ENCODE measurements at places on chromosomes 5 and 9.
A peak's percentile ranks its signal among the peaks of the same experiment; 100 is the strongest.

GRCh38 chr5:55623789-55624188 is 88.3 kb downstream of the SLC38A9 start:
- no peak for DNase-seq

DNA sequence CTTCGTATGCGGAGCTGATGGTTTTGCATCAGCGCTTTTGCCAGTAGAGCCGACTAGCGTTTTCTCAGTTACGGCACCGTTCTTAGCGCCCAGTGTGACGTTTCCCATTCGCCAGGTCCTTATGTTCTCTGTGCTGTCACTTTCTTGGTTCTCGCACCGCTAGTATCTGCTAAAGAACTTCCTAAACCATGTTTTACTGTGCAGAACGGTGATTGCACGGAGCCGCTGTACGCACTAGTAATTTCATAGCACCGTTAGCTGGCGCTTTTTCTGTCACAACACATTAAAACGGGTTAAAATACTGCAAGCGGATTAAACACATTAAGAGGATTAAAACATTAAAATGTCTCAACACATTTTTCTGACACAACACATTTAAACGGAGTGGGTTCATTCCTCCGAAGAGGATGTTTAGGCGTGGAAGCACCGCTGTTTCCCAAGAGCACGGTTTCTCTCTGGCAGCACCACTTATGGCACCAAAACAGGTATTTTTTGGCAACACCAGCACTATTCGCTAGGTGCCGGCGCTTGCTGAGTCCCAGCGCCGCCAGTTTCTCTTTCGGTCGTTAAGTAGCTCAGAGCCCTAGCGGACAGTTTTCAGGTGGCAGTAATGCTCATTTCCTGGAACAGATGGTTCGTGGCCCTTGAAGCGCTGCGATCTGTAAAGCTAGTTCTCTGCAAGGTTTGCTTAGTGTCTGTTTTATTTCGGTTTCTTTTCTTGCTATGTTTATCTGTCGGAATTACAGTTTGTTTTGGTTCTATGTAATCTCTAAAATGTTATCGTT is 20.3 kb downstream of the ANXA2R start:
- no peak for DNase-seq

DNA sequence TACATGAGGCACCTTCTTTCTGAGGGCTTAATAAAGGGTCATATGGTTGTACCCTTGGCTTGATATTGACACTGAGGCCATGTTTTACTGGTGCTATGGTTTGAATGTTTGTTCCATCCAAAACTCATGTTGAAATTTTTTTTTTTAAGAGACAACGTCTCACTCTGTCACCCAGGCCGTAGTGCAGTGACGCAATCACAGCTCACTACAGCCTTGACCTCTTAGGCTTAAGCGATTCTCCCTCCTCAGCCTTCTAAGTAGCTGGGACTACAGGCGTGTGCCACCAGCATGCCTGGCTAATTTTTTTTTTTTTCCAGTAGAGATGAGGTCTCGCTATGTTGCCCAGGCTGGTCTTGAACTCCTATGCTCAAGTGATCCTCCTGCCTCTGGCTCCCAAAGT is 20.9 kb downstream of the FAM151B start:
- DNase-seq, result no peak

DNA sequence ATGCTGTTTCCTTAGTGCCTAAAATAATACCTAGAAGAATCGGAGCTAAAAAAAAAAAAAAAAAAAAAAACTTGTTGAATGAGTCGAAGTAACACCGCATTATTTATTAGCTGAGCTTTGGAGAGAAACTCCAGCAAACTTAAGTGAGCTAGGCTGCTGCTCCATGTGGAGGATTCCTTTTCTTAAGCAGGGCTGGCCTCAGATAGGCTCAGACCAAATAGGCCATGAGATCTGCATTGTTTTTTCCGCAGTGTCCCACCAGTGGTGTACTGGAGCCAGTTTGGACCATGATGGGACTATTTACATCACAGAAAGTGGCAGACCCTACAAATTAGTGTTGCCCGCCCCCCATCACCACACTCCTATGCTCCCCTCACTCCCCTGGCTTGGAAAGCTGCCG is 341.4 kb downstream of the DTWD2 start:
- DNase-seq, result no peak

DNA sequence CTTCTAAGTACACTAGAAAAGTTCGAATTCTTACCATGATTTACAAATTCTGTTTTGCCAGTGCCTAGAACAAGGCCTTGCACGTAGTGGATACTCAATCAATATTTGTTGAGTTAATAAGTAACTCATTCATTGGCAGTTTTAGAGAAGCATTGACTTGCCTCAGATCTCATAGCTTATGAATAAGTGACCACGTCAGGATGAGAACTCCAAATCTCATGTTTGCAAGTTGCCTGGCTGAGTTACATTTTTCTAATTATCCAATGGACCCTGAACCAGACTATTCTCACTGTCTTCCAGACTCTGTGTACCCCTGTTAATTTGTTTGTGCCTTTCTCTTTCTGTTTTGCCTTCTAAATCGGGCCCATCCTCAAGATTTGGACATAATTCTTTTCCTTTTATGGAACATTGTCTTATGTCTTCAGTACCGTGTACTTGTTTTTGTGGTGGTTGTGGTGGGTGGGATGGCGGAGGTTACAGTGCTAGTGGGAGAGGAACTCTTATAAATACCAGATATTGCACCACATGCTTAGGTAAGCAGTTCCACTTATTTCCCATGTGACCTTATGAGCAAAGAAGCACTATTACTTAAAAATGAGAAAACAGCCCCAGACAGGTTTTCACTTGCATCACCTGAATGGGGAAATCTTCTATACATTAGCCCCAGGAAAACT is 96.3 kb downstream of the UNC13B start:
- no peak for DNase-seq

GRCh38 chr5:109328626-109329025 is 81.1 kb downstream of the PJA2 start:
- DNase-seq, result peak; percentile 5

DNA sequence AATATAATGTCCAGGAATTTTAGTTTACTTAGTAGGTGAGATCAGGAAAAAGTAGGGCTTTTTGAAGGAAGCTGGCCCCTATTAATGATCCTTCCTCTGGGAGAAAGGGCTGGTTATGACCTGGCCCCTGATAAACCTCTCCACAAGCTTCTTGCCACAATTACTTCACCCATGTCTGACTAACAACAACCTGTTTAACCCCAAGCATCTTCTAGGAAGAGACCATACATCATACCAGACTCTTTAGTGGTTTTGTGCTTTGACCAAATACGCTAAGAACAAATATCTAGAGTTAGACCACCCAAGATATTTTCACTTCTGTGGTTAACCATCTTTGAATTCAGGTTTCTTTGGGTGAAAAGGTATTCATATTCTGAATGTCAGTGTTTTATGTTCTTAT is 174.0 kb upstream of the SLC27A6 start:
- DNase-seq, result no peak

DNA sequence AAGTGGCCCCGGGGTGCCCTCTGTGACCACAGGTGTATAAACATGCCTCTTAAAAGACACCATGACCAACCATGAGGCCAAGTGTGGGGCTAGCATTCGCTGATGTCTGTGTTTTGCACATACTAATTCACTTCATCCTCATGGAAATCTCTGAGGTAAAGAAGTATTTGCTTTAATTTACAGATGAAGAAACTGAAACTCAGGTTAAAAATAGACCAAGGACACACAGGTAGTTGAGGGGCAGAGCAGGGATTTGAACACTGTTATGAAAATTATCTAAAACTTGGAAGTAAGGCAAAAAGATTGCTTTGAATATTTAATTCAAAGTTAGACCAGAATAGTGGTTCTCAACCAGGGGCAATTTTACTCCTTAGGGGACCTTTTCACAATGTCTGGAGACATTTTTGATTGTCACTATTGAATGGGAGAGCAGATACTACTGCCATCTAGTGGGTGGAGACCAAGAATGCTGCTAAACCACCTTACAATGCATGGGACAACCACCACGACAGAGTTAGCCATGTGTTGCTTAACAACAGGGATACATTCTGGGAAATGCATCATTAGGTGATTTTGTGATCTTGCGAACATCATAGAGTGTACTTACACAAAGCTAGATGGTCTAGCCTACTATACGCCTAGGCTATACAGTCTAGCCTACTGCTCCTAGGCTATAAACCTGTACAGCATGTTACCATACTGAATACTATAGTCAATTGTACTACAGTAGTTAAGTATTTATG is 8.0 kb upstream of the FXN start:
- no peak for DNase-seq

GRCh38 chr9:109379513-109379912 is 58.7 kb upstream of the EPB41L4B start:
- DNase-seq, result no peak

- DNase-seq, result no peak
Observed at GRCh38 chr9:134304261-134304660, 22.0 kb upstream of the RXRA start.

DNA sequence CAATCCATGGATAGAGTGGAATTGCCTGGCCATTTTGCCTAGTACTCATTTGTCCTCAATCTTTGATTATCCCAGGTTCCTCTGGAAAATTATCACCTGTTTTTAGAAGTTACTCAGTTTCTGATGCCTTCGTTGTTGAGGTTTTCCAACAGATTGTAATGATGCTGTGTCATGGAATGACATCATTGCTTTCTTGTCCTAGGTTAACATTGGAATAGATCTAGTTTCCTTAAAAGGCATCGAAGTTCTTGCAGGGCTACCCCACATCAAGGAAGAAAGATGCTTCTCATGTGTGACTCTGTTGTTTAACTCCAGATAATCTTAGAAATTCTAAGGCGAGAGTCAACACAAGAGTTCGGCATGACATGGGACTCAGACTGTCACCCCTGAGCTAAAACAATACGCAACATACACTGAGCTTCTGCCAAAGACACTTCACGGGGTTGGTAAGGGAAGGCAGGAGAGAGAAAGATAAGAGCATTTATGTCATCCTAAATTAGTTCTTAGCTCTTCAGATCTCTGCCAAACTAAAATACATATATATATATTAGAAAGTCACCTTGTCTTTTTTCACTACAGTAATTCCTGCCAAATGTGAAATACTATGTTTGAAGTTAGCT is 293.2 kb upstream of the WWC1 start:
- no peak for DNase-seq

GRCh38 chr9:7402334-7403027 is 397.1 kb downstream of the DMAC1 start:
- peak; percentile 49 for DNase-seq

DNA sequence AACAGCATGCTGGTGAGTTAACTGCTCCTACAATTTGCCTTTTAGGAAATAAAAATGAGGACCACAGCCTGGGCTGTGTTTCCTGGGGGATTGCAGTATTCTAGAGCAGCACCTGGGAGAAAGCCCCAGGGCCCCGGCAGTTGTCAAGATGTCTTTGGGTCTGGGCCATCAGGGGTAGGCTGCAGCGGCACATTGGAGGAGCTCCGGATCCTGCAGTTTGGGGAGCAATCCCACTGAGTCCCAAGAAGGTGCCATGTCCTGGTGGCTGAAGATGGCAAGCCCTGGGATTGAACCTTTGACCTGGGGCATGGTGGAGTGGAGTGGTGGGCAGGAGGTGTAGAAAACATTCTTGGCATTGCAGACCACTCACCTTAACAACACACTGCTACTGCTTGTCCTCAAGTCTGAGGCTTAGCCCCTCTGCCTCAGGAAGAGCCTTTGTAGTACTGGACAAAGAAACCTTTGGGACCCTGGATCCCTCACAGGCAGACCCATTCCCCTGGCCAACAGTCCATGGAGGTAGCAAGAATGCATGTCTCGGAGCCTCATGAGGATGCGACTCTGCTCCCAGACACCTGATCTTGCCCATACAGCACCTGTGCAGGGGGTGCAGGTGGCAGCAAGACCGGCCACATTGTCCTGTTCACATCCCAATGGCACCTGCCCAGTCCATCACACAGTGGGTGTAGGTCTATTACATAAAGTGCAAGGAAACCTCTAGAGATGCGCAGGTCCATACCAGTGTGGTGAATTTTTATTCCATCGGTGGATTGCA is 159.1 kb upstream of the IRX2 start:
- no peak for DNase-seq

GRCh38 chr5:96008487-96008886 is 46.8 kb upstream of the ELL2 start:
- no peak for DNase-seq

- DNase-seq, result no peak
Observed at GRCh38 chr5:96615223-96615622, 47.0 kb upstream of the CAST start.

DNA sequence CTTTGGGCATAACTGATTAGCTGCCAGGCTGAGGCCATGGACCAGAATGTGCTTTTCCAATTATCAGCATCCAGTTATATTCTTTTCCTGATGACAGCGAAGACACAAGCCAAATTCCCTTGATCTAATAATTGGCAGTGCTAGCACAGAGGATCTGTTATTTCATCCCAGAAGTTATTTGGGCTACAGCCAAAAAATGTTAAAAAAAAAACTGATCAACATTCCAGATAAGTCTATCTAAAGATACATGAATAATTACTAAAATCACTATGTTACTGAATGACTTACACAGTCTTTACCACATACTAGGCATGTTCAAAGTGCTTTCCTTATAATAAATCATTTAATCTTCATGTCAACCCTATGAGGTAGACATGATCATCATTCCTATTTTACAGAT is 13.5 kb upstream of the PDZD2 start:
- DNase-seq, result no peak

- DNase-seq, result no peak
Observed at GRCh38 chr5:178817506-178817905, 42.2 kb upstream of the ZNF354B start.

DNA sequence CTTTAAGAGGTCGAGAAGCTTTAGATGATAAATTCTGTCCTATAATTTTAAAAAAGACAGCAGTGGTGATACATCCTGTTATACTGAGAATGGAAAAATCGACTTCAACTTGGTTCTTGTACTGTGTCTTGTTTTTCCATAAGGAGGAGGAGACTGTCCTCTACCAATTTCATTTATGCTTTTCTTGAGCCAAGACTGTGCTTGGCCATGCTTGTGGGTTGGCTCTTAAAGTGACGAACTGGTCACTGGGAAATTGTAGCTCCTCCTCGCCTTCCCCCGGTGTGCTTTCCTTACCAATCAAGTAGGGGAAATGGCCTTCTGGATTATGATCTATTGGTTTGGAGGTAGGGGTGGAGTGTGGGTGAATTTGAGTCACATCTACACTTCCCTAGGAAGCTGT is 67.1 kb upstream of the HSPB3 start:
- DNase-seq, result no peak

GRCh38 chr9:15386465-15386864 is 36.2 kb upstream of the SNAPC3 start:
- DNase-seq, result no peak

DNA sequence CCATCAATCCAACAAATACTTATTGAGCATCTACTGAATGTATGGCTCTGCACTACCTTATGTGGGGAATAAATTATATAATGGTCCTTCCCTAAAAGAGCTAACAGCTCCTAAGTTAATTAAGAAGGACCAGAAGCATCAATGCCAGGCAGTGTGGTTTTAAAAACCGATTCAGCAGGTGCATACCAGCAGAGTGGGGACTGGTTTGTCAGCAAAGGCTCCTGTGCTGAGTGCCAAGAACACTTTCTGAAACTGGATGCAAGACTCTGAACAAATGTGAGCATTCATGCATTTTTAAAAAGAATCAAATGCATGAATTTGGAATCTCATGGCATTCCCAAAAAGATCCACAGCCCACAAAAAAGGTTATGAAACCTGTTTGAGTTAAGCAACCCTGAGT is 142.2 kb downstream of the AUH start:
- no peak for DNase-seq
